CD8-positive, alpha-beta memory T cell (primary cell): ENCODE measurements at places on chromosomes 7 and 10.

DNA sequence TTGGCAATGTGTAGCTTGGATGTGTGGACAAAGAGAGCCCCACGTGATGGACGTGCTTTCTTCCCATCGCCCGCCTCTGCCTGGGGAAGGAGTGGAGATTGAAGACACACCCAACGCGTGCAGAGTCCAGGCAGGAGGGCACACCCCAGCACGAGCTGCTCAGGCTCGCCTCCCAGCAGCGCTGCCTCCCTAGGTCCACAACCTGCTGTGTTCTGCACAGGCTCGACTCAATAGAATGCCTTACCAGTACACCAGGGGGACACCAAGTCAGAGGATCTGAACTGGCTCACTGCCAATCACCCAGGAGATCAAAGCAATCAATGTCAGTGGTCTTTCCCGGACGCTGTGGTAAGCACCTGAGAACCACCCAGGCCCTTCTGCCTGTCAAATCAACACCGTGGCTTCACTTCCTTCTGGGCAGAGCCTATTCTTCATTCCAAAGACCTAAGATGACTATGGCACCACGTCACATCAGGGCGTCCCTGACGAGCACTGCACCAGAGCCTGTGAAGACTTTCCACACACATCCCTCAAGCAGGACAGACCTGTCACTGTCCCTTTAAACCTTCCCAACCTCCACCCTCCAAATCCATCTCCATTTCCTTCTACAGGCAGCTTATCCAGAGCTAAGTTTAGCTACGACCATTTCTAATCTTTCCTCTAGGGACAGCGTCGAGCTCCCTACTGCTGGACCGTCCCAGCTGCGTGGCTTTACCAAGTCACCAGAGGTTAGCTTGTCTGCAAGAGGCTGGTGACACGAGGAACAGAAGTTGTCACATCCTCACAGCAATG is 72.3 kb downstream of the AMZ1 start:
- no peak for DNase-seq

DNA sequence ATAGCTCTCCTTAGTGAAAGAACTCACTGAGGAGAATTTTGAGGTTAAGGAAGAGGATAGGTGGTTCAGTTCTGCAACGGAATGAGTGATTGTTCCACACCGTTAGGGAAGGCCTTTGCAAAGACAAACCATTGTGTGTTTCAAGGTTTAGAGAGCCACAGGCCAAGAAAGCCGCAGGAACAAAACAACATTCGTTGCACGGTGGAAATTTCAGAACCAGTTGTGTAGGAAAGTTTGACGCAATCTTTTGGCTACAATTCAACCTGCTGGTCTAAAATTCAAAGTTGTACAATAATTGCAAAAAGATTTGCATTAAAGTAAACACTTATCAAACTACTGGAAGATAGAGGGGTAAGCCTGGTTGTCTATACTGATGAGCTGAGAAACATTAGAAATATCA is 91.4 kb downstream of the FAM107B start:
- DNase-seq, result no peak

GRCh38 chr7:107933386-107934013 is 42.5 kb downstream of the DLD start:
- DNase-seq, result no peak

DNA sequence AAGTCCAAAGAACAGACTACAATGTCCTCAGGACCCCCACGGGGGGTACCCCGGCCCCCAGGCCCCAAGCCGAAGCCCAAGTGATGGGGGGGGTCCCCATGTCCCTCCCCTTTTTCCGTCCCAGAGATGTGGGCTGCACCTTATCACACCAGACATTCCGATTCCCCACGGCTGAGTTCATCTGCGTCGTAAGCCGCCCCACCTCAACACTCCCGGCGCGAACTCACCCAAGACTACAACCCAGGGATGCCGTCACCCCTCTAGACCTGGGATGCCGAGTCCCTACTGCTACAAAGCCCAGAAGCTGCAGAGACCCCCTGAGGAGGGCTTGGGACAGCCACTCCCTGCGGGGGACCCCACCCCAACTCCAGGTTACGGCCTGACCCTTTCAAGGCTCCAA is 14.5 kb downstream of the PDGFA start:
- no peak for DNase-seq

DNA sequence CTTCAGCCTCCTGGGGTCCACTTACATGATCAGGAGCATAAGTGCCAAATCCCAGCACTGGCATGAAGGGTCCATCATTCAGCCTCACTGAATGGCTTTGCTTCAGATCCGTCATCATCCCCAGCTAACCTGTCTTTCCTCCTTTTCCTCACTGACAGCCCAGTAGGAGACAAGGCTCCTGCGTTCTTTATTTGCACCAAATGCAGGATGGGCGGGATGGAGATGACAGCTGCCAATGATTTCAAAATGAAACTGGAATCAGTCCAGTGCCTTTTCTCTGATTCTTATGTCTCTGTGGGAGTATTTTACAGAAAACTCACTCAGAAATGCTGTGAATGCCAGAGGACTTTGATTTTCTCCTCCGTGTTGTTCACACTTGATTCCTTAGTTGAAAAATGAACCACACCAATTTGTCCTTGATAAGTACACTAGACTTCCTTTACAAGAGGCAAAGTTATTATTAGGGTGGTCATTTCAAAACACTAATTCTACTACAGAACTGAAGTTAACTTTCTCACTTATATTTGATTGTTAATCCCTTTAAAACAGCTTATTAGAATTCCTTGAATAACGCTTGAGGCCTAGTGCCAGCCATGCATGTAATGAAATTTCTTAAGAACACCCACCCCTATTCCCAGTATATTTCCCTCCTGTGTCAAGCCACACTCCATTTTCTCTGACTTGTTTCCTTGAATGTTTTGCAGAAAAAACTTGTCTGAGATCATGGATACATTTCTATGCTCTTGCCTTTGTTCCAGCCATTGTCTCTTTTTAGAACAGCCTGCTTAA is at the start of gene AKR1C8:
AKR1C8 (minus strand) TSS at position 164 of the 789 bp plus-strand sequence; CDS start at position 118, 46 bp downstream.
- no peak for DNase-seq
